ENCODE measurements at places on chromosomes 6 and 20.

DNA sequence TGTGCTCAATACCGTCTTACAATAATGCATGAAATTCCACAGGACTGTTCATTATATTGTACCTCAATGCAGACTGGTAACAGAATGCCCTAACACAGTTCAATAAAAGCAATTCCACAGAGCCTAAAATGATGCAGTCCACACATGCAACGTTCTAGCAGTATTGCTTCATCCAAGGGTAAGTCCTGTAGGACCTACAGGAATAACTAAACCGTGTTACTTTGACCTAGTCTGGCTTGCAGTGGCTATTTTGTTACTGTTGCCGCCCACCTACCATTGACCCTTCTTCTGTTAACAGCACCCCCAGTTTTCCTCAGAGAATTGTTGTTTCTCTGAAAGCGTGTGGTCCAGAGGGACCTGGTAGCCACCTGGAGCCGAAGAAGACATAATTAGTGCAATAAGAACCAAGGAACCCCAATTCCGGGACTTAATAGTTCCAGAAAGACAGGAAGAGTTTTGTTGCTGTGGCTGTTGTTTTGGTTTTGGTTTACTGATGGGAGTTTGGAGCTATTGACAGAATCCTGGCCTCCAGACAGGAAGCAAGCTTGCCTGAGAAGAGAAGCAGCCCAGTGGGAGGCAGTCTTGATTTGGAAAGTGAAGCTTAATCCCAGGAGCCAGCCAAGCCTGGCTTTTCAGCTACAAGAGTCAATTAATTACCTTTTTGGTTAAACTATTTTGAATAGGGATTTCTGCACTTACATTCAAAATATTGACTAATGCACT lies 91.3 kb downstream of the FRK start:
- DNase-seq, result no peak

GRCh38 chr6:137424251-137424650 lies 69.9 kb downstream of the OLIG3 start:
- DNase-seq, result no peak

- DNase-seq, result no peak
These were observed 68.3 kb upstream of the TNFRSF21 start for GRCh38 chr6:47377971-47378370.

DNA sequence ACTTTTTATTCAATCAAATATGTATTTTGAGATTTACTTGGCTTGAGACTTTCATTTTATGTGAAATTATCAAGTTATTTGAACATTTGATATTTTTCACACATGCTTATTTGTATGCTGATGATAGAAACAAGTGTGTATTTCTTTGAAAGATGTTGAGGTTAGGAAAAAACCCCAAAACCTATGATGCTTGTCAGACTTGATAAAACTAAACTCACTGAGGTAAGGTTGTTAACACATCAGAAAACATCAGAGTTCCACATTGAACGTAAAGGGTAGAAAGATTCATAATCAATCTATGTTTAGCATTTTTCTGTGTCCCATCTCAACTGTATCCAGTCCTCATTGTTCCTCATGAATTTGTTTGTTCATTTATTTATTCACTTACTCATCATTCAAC lies 12.2 kb downstream of the SF3B5 start:
- DNase-seq, result no peak

DNA sequence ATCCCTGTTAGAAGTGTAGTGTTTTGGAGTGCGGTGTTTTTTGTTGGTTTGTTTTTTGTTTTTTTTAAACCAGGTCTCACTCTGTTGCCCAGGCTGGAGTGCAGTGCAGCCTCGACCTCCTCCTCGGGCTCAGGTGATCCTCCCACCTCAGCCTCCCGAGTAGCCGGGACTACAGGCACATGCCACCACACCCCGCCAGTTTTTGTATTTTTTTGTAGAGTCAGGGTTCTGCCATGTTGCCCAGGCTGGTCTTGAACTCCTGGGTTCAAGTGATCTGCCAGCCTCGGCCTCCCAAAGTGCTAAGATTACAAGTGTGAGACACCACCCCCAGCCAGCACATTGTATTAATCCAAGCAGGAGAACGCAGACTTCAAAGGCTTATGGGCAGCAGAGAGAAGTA lies 1.3 kb upstream of the TOP1 start:
- DNase-seq, result no peak

DNA sequence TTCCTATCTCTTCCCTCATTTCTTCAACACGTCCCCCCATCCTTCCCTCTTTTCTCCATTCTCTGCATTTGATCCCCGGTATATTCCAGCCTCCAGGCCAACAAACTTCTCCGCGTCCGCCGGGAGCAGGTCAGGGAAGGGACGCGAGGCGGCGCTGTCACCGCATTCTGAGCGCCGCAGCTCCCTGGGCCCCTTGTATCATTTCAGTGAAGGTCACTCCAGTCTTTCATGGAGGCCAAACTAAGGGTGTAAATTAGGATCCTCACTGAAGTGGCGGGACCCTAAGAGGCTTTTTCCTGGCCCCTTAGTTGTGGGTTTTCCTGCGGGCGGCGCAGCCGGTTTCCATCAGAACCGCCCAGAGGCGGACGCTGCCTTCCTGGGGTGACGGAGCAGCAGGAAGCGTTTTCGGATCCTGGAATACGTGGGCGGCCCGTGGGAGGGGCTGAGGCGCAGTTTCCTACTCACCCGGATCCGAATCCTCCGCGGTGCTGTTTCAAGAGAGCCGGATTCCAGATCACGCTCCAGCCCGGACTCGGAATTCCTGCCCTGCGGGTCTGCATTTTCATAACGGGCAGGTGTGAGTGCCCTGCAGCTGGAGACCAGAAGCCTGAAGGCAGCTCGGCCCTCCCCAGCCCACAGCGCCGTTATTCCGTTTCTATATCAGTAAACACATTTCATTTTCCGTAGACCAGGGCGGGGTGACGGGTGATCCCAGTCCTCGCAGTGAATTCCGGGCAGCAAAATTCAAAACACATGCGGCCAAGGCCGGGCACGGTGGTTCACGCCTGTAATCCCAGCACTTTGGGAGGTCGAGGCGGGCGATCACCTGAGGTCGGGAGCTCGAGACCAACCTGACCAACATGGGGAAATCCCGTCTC lies 3.6 kb upstream of the MICA start:
- DNase-seq, result peak; percentile 91

GRCh38 chr20:63342561-63343459 lies 18.3 kb downstream of the CHRNA4 start:
- no peak for DNase-seq

DNA sequence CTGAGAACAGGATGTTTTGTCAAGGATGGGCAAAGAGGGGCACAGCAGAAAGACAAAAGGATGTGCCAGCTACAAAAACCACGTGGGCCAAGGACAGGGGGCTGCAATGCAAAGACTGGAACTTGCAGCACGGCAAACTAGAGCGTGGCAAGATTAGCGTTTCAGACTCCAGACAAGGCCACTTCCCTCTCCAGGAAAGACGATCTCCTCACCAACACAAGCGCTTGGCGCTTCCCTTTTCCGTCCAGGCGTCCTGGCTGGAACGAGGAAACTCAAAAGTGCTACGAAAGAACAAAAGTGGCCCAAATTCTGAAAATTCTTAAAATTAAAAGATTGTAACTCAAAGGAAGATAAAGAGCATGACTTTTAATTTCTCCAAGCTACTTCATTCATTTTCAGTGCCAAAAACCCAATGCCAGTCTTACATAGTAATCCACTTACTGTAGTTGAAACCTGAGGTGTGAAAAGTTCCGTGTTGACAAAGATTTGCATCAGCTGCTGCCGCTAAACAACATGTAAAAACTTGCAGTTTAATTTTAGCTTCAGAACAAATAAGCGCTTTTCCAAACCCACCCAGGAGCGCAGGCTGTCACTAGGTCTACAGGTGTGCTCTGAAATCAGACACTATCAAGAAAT lies 207.1 kb upstream of the RREB1 start:
- no peak for DNase-seq

DNA sequence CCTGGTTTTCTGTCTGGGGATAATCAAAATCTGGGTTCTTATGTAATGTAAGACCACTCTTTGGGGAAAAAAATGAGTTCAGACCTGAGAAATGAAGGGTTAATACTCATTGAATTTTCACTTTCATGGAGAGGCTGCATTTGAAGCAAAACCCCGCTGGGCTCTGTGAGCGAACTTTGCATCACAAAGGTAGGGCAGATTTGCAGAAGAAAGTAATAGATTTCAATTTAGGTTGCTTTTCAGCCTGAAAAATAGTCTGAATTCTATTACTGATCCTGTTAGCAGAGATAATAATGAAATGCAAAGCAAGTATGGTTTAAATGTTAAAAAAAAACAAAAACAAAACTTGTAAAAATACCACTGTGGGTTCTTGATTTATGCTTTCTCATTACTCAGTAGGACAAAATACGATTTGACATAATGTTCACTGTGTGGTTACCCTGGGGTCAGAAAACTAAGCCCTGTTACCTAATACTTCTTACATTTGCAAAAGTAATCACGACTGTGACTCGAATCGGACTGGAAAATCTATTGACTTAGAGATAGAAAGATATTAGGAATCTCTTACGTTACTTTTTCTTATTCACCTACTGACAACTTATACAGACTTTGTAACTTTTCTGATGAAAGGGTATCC lies 72.2 kb downstream of the UST start:
- DNase-seq, result no peak

DNA sequence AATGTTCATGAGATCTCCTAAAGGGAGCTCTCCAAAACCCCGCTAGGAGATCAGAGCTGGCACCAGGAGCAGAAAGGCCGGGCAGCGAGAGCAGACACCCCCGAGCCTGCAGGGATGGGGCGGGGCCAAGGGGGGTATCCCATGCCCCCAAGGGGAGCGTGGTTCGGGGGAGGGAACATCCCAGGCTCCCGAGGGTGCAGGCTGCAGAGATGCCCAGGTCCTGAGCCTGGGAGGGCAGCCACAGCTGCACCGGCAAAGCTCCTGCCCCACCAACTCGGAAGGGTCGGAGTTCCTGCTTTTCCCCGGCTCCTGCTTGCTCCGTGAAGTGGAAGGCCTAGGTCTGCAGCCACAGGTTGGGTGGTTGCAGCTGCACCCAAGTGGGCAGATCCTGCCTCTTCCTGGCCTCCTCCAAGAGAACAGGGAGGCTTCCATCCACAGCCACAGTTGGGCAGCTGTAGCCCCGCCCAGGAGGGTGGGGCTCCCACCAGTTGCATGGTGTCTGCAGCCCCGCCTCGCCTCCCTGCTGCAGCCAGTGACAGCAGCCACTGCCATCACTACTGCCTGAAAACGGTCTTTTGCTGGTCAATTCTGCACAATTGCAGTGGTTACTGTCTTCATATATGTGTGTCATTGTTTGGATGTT lies 13.4 kb upstream of the GMNN start:
- no peak for DNase-seq

GRCh38 chr20:48186447-48186846 lies 401.2 kb upstream of the SULF2 start:
- no peak for DNase-seq

- no peak for DNase-seq
These were observed 42.3 kb downstream of the STK4 start for GRCh38 chr20:45008521-45009049.

DNA sequence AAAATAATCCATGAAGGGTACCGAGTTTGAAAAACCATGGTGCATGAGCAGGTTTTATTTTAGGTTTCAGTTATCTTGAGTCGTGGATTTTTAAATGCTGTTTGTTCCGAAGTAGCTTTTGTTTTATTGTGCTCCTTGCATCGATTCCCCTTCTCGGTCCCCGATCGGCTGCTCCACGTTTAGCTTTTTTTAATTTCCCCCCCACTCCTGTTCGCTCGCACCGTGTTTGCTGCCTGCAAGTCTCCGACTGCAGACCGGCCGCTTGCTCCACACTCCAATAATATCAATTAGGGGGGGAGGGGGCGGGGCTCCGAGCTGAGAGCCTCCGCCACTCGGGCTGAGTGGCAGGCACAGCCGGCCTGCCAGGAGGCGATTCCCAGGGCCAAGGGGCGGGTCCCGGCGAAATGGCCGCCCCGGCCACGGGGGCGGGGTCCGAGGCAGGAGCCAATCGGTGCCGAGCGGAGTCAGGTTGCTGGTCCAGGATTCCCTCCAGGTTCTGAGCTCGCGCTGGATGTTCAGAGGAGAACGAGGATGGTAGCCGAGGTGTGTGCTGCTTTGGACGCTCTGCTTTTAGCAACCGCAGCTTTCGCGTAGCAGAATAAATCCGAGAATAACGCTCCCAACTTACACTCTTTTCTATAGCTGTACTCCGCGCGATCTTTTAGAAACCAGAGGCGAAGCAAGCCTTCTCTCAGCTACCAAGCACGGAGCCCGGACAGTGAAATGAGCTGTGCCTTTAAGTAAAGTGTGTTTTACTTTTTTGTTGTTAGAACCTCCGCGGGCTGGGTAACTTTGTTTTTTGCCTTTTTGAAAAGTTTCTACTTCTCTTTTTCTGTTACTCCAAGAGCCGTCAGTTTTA lies at the start of gene EPHA7:
EPHA7 (minus strand) TSS at position 256 of the 859 bp plus-strand sequence; CDS start at position 38, 218 bp downstream.
- DNase-seq, result peak; percentile 98

DNA sequence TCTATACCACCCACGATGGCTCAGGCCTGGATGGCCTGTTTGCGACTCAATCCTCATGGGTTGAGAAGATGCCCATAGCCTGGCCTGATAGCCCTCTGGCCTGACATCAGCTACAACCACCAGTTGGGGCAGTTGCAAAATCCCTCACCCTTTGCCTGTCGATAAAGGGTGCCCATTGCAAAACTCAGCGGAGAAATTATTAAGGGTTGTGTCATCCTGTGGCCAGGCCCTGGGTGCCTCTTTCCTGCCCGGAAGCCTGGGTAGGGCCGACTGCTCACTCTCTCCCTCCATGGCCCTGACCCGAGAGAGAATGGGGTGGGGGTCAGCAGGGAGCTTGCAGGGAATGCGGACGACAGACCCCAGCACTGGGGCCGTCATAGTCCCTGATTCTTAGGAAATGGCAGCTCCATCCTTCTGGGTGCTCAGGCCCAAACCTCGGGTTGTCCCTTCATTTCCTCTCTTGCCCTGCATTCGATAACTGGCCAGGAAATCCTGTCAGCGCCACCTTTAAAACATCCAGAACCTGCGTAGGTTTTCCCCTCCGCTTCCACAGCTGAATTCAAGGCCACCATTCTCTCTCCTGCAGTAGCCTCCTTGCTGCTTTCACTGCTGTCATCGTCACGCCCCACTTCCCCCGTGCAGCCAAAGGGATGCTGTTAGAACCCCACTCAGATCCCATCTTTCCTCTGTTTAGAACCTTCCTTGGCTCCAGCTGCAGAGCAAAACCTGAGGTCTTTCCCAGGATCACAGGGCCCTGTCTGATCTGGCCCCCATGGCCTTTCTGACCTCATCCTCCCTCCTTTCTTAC lies 31.1 kb downstream of the CEBPB start:
- no peak for DNase-seq

DNA sequence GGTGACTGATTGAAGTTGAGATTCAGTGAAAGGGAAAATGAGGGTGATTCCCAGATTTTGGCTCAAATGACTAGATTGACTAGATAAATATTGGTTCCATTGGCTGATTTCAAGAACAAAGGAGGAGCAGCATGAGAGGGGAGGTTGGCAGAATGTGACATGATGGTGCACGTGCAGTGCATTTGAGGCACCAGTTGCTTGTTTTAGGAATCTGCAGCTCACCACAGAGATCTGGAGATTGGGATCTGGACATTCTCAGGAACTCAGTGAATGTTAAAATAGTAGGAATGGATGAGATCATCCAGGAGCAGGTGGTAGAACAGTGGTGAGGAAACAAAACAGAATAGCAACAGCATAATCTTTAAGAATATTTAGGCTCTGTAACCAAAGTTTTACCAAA lies 496.3 kb downstream of the DHX35 start:
- no peak for DNase-seq

GRCh38 chr6:109801794-109802193 lies 110.7 kb downstream of the FIG4 start:
- DNase-seq, result no peak

GRCh38 chr20:54733687-54734086 lies 258.3 kb downstream of the DOK5 start:
- no peak for DNase-seq

GRCh38 chr6:33595001-33595846 lies 15.1 kb upstream of the BAK1 start:
- no peak for DNase-seq

GRCh38 chr20:32404017-32404416 lies 45.9 kb downstream of the ASXL1 start:
- DNase-seq, result no peak

Data from right lung (tissue), 10 donors.